Activated CD4-positive, CD25-positive, alpha-beta regulatory T cell (primary cell): ENCODE measurements at places on chromosomes 16 and 17.
A peak's percentile ranks its signal among the peaks of the same experiment; 100 is the strongest.

DNA sequence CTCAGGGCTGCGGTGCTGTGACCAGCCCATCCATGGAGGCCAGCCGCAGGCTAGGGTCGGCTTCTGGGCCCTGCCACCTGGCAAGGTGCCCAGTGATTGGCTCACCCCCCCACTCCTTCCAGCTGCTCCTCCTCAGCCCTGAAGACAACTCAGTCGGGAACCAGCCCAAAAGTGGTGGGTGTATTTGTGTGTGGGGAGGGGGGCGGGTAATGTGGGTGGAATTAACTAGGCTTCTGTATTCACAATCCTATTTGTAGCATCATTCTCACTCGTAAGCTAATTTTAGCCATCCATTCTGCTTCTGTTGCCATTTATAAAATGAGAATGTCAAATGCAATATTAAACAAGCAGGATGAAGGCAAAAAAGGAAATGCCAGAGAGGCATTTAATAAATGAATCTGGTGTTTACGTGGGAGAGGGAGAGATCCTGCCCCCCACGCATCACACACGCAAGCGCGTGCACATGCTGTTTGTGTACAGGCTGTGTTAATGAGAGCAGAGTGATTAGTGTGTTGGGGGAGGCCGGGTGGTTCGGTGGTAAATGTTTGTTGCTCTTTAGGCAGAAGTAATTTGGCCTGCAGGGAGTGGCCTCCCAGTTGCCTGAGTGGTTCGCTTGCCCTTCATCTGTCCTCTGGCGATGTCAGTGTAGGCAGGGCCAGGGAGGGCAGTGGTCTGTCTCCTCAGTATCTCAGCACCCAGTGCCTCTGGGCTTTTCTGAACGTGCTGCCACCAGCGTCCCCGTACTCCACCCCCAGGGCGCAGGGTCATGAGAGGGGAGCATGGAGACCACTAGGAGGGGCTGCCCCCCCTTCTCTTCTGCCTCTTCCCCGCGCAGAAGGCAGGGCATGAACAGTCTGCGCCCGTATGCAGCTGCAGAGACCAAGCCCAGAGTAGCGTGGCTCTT lies 140.1 kb downstream of the CCDC182 start:
- DNase-seq, result peak; percentile 11

- DNase-seq, result no peak
These were observed 49.3 kb upstream of the MNT start for GRCh38 chr17:2450016-2450650.

DNA sequence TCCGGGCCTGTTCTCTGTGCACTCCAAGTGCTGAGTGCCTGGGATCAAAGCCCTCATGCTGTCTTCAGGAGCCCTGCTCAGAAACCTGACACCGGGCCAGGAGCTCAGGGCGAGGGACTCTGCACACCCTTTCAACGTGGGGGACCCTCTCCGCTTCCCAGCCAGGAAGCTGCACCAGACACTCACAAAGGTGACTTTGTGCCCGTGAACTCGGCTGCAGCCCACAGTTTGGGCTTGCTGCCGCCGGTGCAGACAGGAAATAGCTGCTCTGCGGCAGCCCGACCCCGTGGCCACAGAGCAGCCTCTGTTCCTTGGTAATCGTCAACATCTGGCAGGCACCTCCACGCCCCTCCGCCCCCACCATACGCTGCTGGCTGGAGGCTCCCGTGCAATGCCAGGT lies 93.4 kb upstream of the METRNL start:
- DNase-seq, result peak; percentile 40

DNA sequence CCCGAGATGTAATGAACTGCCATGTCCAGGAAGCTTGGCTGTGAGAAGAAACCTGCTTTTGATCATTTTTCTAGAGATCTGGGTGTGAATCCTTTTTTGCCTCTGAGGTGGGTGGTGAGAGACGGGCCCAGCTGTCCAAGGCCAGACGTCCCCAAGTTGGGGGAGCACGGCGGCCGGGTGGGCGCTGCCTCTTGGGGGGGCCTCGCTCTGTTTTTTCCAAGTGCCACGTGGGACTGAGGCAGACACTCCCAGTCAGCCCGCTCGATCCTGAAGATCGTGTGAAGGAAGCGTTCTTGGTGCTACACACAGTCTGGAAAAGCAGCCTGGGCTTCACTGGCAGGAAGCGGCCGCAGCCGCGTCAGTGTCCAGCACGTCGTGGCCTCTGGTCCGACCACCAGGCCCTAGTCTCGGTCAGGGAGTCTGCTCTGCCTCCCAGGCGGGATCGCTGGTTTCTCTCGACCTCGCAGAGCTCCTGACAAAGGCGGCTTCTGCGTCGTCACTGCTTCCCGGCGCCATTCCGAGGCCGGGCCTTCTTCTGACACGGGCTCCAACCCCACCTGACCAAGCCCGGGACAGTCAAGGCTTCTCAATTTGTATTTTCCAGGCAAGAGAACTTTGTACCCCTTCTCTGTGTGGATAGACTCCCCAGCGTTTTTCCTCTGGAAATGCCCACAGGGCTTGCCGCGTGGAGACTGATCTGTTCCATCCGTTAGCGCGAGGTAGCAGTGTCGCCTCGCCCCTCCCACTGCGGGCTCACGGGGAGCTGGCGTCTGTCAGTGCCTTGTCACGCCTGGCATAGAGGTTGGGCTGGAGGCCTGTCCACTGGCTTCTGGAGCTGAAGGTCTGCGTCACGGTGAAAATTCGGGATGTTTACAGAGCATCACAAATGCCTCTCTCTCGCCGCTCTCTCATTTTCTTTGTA lies 12.4 kb downstream of the PRSS27 start:
- no peak for DNase-seq

GRCh38 chr17:42199416-42200011 lies 5.2 kb upstream of the GHDC start:
- DNase-seq, result no peak

GRCh38 chr16:62342216-62342615 lies 306.0 kb upstream of the CDH8 start:
- no peak for DNase-seq

GRCh38 chr17:72511242-72511641 lies 390.4 kb downstream of the SOX9 start:
- no peak for DNase-seq

DNA sequence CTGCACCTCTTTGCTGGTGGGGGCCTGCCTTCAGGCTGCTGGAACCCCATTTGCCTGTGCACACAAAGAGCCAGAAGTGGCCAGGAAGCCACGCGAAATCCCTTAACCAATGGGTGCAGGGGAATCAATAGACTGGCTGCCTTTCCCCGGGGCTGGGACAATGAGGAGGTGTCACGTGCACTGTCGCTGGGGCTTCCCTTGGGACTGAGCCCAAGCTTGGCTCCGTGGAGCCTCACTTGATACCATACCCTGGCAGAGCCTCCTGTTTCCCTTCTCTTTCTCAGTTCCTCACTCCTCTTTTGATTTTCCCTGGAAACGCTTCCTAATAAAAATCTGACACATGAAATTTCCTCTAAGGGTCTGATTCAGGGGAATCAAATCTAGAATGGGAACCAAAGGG lies 38.8 kb upstream of the C16orf82 start:
- DNase-seq, result no peak

- DNase-seq, result no peak
These were observed 56.6 kb downstream of the BAHCC1 start for GRCh38 chr17:81451823-81452222.

DNA sequence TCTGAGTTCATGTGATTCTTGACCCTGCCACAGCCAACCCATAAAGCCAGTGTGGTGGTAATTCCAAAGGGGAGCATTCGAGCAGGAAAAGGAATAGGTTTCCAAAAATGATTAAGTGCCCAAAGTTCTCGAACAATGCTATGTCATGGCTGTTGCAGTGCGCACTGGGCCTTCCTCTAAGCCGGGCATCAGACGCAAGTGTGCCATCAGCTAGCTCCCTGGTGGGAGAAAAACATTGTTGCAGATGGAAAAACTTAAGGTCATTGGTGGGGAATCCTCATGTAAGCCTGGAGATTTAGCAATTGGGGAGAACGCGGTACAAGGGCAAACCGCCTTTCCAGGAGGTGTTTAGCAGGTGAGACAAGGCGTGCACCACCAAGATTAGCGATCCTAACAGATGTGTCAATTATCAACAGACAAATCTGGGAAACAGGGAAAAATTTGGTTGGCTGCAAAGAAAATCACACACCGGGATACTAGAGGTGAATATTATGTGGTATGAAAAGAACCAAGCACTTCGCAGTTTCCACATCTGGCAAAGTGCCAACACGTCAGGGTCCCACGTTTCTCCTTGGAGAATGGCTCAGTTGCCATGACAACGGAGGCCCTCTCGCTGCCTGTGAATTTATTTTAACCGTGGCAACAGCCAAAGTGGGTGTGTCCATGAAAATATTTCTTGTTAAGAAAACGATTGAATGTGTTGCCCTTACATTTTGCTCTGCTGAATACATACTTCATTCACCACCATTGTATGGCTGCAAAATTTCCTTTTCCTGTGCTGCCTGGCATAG lies 118.5 kb upstream of the CACNG5 start:
- no peak for DNase-seq

DNA sequence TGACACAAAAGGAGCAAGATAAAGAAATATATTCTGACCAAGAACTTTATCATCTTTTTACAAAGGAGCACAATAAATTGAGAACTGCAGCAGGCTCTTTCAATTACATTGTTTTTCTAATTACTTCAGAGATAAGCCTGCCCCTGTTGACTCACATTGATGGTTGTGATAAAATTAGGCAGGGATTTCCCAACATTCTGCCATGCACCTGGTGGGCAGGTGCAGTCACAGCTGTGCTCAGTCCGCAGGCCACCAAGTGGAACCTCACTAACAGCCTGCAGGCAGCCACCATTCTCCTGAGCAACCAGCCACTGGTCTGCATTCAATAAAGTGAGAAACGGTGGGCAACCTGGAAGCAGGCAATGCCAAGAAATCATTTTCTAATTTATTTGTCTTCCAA lies 5.1 kb downstream of the FANCA start:
- no peak for DNase-seq

DNA sequence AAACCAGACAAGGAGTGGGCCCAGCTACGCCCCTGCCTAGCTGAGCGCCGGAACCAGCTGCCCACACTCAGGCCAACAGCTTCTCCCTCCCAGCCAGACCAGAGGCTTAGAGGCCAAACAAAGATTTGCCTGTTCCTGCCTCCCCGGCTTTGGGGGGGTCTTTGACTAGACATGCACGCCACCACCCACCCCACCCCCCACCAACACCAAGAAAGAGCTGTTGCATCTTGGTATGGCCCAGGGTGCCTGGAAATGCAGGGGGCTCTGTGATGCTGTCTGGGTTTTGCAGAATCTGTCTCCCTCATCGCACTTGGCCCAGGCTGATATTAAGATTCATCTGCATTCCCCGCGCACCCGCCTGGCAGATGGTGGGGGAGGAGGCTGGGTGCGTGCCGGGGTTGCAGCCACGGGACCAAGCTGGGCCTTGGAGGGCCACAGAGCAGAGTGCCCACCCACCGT lies 1.3 kb upstream of the NXPH3 start:
- DNase-seq, result no peak

GRCh38 chr16:24962747-24963146 lies 52.4 kb downstream of the ARHGAP17 start:
- DNase-seq, result no peak

- peak; percentile 49 for DNase-seq
These were observed 11.2 kb downstream of the GALK1 start for GRCh38 chr17:75753514-75754377.

- DNase-seq, result no peak
These were observed 23.3 kb upstream of the CA10 start for GRCh38 chr17:52181782-52182181.

GRCh38 chr16:81172769-81173658 lies 65.5 kb upstream of the BCO1 start:
- no peak for DNase-seq

DNA sequence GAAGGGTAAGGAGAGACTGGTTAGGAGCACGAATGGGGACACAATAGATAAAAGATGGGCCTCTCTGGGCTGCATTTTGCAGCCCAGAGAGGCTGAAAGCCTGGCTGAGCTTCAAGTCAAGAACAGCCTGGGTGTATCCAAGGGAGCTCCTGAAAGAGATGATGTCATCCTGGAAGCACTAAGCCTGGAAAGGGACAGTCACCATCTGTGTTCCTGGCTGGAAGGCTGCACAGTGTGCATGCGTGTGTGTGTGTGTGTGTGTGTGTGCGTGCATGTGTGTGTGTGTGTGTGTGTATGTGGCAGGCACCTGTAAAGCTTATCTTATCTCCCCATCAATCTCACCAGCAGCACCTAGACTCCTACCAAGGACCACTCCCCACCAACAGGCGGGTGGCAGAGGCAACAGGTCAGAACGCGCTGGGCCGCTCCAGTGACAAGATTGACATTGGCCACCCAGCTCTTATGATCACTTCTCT lies 44.1 kb downstream of the COG7 start:
- no peak for DNase-seq

GRCh38 chr16:82055728-82056549 lies 20.9 kb downstream of the HSD17B2 start:
- DNase-seq, result no peak

- DNase-seq, result no peak
These were observed 962 bp downstream of the CSHL1 start for GRCh38 chr17:63910096-63910495.

DNA sequence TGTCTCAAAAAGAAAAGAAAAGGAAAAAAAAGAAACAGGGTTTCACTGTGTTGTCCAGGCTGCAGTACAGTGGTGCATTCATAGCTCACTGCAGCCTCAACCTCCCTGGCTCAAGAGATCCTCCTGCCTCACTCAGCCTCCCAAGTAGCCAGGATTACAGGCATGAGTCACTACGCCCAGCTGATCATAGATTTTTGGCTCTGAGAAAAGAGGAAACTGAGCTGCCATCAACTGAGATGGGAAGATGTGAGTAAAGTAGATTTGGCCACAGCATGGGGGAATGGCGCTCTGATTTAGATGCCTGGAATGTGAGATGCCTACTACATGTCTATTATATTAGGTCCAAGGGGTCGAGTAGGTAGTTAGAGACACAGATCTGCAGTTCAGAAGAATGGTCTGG lies 5.9 kb upstream of the NAGS start:
- no peak for DNase-seq

GRCh38 chr17:82884341-82884969 lies 44.6 kb upstream of the ZNF750 start:
- no peak for DNase-seq

DNA sequence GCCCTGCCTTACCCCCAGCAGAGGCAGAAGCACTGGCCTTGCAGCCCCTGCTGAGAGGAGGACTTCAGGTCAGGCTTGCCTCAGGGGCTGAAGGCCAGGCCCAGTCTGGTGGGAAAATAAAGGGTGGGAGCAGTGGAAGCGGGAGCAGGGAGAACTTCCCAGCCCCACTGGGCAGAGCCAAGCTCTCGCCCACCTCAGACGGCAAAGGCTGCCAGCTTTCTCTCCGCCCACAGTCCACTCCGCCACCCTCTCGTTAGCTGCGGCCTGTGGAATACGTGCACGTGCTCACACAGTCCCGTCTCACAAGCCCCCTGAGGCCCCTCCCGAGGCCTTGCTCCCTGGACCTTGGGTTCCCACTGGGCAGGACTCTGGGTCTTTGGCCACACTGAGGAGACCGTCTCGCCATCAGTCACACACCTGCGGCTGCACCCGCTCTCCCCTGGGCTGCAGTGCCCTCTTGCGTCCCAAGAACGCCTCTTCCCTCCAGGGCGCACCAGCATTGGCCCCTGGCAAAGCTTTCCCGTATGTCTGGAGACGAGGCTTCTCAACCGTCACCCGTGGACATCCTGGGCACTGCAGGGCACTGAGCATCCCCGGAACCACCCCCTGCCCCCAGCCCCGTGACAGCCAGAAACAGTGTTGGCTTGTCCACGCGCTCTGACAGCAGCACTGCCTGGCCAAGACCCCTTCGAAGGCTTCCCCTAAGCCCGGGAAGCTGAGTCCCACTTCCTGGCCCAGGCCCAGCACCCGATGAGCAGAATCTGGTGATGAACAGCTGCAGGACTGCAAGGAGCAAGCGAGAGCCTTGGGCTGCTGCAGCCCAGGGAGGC lies 8.3 kb downstream of the MRPL28 start:
- peak; percentile 48 for DNase-seq
